ENCODE measurements at places on chromosomes 7 and 10.

DNA sequence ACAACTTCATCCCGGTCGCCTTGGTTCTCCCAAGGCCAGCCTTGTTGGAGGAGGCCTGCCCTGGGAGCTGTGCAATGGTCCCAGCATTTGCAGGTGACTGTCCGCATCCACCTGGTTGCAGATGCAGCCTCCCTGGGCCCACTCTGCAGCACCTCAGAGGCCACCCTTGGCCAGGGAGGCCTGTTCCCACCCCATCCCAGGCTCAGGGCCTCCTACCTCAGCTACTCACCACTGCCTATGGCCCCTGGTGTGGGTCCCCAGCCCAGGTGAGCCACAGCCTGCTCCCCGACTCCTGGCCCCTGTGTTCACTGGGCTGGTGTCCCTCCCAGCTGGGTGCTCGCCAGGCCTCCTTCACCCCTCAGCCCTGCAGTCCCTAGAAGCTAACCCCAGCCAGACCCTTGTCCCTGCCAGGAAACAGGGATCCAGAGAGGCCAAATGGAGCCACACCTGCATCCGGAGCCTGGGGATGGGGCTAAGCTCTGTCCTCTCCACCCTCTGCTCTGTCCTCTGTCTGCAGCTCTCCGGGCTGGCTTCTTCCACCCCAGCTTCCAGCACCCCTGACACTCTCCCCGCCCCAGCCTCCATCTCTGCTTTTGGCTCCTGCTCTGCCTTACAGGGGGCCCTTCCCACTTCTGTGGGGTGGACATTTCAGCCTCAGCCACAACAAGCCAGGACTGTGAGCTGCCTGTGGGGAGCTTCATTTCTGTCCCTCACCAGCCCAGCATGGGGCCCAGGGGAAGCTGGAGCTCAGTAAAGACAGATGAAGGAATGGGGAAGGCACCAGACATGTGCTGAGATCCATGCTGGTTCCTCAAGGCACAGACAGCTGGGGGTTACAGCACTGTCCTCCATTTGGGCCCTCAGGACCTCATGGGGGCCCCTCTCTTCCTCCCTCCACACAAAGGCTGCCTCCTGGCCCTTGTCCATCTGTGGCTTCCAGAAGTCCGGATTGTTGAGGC, 35.6 kb upstream of the ANTXRL start:
- DNase-seq: no peak

- no peak for DNase-seq
Measured at GRCh38 chr10:107477266-107477665, 312.8 kb upstream of the SORCS1 start.

DNA sequence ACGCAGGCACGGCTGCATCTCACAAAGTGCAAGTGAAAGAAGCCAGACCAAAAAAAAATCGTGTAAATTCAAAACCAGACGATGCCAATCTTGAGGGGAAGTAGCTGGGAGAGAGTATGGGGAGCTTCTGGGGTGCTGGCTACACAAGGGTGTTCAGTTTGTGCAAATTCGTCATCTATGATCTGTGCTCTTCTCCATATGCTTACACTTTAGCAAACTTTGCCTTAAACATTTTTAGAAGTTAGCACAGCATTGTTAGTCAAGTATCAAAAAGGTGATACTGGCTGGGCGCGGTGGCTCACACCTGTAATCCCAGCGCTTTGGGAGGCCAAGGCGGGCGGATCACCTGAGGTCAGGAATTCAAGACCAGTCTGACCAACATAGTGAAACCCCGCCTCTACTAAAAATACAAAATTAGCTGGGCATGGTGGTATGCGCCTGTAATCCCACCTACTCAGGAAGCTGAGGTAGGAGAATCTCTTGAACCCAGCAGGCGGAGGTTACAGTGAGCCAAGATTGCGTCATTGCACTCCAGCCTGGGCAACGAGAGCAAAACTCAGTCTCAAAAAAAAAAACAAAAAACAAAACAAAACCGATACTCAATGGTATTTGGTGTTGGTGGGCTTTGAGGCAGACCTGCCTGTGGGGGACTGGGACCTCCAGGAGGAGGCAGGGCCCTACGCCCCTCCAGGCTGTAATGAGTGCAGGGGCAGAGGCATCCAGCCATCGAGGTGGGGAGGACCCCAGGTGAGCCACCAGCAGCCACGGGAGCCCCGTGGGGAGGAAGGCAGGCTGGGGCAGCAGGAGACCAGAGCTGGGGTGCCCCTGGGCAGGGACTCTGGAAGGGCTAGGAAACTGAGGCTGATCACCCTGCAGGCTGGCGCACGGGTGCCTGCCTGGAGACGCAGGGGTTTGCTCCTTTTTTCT, 150.0 kb downstream of the PRKAG2 start:
- DNase-seq: no peak

DNA sequence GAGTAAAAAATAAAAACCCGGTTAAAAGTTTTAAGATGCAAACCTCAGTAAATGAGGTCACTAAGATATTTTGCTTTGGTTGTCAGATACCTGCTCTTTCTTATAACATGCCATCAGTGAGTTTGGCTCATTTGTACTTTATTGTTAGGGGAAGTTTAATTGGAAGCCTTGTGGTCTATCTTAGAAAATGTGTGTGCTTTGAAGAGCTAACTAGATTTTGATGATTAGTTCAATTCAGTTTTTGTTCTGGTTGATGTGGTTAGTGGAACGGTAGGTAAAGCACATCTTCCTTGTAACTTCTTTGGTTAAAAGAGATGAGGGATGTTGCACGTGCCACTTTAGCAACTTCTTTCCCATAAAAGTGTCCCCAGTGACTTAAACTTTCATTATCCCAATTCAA, 353.4 kb upstream of the GALNT17 start:
- DNase-seq: no peak

DNA sequence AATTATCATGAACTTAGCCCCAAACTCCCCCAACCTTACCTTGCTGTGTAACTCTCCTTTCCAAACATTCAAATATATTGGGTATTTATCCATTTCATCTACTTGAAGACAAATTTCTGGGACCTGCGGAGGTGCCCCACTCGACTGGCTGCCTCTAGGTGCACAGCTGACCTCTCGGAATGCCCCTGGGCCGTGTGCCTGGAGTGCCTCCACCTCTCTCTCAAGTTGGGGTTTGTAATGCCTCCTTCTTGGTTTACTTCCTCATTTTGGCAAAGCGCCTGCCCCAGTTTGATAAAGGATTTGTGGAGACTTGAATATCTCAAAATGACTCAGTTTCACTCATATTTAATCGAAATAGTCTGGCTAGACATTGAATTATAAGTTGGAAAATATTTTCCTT, 16.6 kb downstream of the ZNF777 start:
- DNase-seq: no peak

DNA sequence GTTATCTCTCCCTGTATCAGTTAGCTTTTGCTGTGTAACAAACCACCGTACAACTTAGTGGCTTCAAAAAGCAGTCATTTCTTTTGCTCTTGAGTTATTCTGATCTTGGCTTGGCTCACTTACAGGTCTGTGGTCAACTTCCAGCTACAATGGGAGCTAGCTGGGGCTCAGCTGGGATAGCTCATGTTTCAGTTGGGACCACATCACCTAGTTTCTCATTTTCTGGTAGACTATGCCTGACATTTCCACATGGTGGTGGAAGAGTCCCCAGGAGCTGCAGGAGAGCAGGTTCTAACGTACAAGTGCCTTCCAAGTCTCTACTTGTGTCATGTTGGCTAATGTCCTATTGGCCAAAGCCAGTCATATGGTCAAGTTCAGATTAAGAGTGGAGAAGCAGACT, 25.8 kb upstream of the PIP4K2A start:
- no peak for DNase-seq

DNA sequence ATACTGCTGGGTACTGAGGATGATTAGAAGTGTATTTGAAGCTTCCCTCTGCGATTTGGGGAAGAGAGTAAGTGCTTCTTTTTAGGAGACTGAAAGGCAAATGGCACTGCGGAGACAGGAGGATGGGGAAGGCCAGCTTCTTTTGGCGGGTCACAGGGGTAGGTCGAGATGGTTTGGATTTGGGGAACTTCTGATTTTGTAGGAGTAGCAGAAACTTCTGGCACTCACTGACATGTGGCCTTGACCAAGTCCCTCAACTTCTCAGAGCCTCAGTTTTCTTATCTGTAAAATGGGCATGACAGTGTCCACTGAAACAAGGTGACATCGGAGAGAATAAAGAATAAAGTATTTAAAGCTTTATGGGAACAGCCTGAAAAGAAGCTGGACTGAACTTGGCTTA, 59.8 kb upstream of the WDR11 start:
- DNase-seq: no peak

DNA sequence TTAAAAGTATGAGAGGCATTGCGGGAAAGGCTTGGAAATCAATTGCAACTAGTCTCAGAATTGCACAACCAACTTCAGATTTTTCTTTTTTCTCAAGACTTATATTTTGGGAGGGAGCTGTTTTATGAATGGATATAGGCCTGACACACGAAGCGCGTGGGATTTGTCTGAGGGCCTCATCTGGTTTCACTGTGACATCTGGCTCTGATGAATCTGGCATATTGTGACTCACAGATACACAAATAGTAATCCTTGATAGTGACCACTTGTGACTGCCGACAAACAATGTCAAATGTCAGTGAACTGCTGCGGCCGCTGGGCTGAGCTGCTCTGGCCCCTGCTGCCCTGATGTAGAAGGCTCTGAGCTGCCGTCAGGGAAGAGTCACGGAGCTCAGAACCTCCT, 655.1 kb downstream of the INHBA start:
- DNase-seq: no peak

- no peak for DNase-seq
Measured at GRCh38 chr10:59991661-59992060, 85.3 kb upstream of the CCDC6 start.

DNA sequence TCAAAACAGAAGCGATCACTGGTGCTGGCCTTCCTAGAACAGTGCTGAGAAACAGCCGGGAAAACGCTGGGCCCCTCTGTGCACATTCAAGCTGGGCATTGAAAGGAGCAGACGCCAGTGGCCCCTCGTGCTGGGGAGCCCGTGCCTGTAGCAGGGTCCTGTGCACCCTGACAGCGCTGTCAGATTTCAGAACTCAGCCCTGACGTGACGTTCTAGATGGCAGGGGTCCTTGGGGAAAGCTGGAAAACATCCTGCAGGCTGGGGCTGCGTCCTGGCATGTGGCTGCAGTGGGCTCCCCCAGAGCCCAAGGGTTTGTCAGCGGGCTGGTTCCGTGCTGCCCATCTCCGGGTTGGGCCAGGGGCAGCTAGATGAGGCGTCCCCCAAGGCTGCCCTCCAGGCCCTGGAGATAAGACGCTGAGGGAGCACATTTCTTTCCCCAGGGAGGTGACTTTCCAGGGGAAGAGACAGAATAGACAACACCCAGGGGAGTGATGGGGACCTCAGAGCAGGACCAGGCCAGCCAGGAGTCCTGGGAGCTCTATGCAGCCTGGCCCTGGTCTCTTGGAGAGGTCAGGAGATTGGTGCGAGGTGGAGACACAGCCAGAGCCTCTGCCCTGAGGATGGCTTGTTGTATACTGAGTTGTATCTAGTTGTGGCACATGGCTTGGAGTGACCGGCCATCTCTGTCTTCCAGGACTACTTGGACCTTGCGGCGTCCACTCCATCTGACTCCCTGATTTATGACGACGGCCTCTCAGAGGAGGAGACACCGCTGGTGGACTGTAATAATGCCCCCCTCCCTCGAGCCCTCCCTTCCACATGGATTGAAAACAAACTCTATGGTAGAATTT, 12.1 kb upstream of the CSGALNACT2 start:
- no peak for DNase-seq

DNA sequence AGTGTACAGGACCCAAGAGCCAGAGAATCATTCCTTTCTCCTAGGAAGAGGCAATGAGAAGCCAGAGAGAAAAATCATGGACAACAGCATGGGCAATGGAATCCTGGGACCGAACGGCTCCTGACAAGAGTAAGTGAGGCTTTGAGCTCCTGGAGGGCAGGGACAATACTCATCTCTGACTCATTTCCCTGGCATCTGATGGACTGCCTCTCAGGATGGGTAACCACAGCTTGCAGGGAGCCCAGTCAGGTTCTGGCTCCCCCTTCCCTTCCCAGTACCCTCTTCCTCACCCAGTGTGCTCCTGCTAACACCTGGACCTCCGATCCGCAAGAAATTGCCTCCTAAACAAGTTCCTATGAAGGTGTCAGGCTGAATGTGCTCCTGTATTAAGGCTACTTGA, 51.2 kb upstream of the SORCS3 start:
- no peak for DNase-seq

DNA sequence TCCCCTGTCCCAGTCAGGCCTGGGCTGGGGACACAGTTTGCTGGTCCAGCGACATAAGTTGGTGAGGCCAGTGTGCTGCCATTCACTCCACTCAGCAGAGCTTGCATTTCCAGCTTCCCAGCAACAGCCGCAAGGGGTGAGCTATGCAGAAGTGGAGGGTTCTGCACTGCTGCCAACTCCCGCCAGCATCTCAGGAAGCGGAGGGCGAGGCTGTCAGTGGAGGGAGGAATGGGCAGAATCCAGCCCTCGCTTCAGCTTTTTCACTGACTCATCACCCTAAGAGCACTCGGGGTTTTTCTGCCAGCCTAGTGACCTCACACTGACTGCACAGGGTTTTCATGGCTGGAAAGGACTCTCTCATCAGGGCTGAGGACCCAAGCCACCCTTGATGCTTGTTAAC, 625.1 kb upstream of the MKI67 start:
- DNase-seq: no peak

GRCh38 chr7:28192786-28193585, 12.4 kb upstream of the JAZF1 start:
- no peak for DNase-seq

- DNase-seq: no peak
Measured at GRCh38 chr10:3919709-3920308, 134.8 kb upstream of the KLF6 start.

DNA sequence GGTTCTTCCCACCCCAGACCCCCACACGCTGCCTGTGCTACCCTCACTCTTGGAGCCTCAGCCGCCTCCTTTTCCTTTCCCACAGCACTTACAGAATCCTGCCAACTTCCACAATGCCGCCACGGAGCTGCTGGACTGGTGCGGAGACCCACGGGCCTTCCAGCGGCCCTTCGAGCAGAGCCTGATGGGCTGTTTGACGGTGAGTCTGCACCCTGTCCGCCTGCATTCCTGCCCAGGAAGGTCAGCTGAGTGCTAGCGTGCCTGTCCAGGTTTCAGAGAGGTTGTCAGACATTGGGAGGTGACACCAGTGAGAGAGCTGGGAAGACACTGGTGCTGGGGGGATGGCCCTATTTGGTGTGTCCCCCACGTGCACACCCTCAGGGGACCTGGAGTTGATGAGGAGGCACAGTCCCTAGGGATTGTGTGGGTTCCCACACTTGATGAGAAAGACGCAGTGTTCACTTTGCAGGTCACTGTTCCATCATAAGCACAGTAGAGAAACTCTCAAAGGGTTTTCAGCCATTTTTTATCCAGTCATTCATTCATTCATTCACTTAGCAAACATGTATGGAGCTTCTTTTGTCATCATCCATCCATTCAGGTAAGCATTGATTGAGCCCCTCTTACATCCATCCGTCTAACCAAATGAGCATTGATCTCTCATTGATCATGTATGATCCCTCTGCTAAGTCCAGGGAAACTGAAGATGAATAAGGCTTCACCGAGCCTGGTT, 138.9 kb upstream of the PPIF start:
- DNase-seq: no peak

- DNase-seq: no peak
Measured at GRCh38 chr7:20697351-20697750, 81.9 kb downstream of the ABCB5 start.
